ENCODE measurements at places on chromosomes 16 and 17. TPM values are rescaled to one million over a fixed set of nuclear protein-coding genes. Genes with fewer than 3 reads are reported as not detected.

- peaks cover 76% of the 10 kb centered on the region for H3K36me3 ChIP-seq
- no peaks in the 10 kb centered on the region for H3K27me3 ChIP-seq
- no peak overlapping the region for H3K27ac ChIP-seq
- H3K4me1 ChIP-seq, result peaks cover 26% of the 10 kb centered on the region
- DNase-seq, result no peak
- no peak overlapping the region for H3K4me3 ChIP-seq
Measured at GRCh38 chr17:40407460-40407859, 10.2 kb downstream of the TOP2A start.

GRCh38 chr17:12924614-12925013 is 93.2 kb downstream of the ELAC2 start:
- no peaks in the 10 kb centered on the region for H3K4me1 ChIP-seq
- no peak overlapping the region for H3K27ac ChIP-seq
- no peak for DNase-seq
- no peaks in the 10 kb centered on the region for H3K27me3 ChIP-seq

Gene ZP2
- not detected for total RNA-seq

DNA sequence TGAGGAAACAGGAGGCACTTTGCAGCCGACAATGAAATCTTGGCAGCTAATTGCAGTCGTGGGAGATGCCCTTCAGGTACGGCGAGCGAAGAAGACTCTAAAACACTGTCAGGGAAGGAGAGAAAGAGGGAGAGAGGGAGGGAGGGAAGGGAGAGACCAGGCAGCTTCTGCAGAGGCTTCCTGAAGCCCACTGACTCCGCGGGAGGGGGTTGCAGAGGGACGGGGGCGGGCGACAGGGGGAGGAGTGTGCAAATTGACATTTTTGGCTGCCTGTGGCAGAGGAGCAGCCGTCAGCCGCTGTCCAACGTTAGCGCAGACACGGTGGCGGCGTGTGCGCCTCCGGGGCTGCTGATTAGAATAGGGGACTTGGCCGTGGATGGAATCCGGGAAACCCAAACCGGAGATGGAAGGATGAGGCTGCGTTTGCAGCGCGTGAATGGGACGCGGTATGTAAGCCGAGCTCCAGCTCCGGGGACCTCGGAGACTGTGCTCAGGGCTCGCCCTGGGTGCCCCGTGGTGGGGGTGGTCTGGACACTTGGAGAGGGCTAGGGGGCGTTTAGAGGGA is 849.1 kb upstream of the RBFOX1 start:
- H3K27me3 ChIP-seq, result peaks cover 18% of the 10 kb centered on the region
- H3K4me3 ChIP-seq, result peak overlapping the region; percentile 57
- DNase-seq, result peak; percentile 68
- no peak overlapping the region for H3K27ac ChIP-seq

DNA sequence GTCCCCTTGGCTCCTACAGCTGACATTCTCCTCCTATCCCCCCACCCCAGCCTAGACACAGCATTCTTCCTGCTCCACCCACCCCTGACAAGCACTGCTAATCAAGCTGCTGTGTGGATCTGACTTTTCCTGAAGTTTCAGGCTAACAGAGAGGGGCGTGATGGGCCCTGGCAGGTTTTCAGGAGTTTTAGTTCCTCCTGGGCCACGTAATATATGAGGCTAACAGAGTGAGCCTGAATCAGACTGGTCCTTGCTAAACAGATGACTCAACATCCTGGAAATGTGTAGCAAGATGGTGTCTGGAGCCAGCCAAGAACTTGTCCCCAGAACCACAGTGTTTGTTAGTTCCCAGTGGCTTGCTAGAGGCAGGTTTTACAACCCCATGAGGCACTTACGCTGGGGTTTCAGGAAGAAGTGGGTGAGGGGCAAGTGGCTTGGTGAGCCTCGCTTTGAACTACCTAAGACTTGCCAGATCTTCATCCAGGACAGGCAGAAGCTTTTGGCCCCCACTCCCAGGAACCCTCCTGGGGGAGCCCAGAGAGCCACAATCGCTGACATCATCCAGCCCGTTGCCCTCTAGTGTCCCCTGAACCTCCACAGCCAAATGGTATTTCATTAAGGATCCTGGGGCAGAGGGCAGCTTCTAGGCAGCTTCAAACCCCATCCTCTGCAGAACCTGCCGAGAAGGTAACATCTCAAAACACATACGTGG is 15.9 kb downstream of the TMEM92 start:
- no peaks in the 10 kb centered on the region for H3K36me3 ChIP-seq
- no peak overlapping the region for H3K27ac ChIP-seq
- H3K27me3 ChIP-seq, result no peaks in the 10 kb centered on the region
- H3K4me1 ChIP-seq, result peaks cover 4% of the 10 kb centered on the region
- H3K4me3 ChIP-seq, result no peak overlapping the region
- DNase-seq, result no peak

Gene TPSAB1
- total RNA-seq, result not detected

- no peaks in the 10 kb centered on the region for H3K4me1 ChIP-seq
- H3K27me3 ChIP-seq, result no peaks in the 10 kb centered on the region
- no peak for DNase-seq
- no peaks in the 10 kb centered on the region for H3K36me3 ChIP-seq
- H3K4me3 ChIP-seq, result no peak overlapping the region
Measured at GRCh38 chr16:64679976-64680690, 441.7 kb downstream of the CDH11 start.

GRCh38 chr16:28607116-28607623 is 2.7 kb downstream of the SULT1A1 start:
- H3K27me3 ChIP-seq, result no peaks in the 10 kb centered on the region
- H3K4me1 ChIP-seq, result no peaks in the 10 kb centered on the region
- no peaks in the 10 kb centered on the region for H3K36me3 ChIP-seq
- no peak overlapping the region for H3K27ac ChIP-seq

Gene ZNF23
- total RNA-seq, result 8.8 TPM

Gene C17orf113
- 2.1 TPM for total RNA-seq

Gene NPIPA3
- 3.7 TPM for total RNA-seq

Gene ITGA2B
- total RNA-seq, result 13.3 TPM

- no peak overlapping the region for H3K27ac ChIP-seq
- no peaks in the 10 kb centered on the region for H3K36me3 ChIP-seq
- DNase-seq, result no peak
- H3K27me3 ChIP-seq, result peaks cover 24% of the 10 kb centered on the region
Measured at GRCh38 chr17:7038025-7038862, 2.4 kb downstream of the SLC16A13 start.

- peak; percentile 25 for DNase-seq
- H3K36me3 ChIP-seq, result no peaks in the 10 kb centered on the region
- no peak overlapping the region for H3K27ac ChIP-seq
- no peaks in the 10 kb centered on the region for H3K4me1 ChIP-seq
- no peak overlapping the region for H3K4me3 ChIP-seq
Measured at GRCh38 chr17:15134363-15134762, 130.8 kb downstream of the PMP22 start.

GRCh38 chr16:50802000-50802399 is 60.1 kb downstream of the CYLD start:
- H3K27me3 ChIP-seq, result no peaks in the 10 kb centered on the region
- DNase-seq, result no peak
- H3K4me1 ChIP-seq, result no peaks in the 10 kb centered on the region
- H3K4me3 ChIP-seq, result no peak overlapping the region

GRCh38 chr16:47366228-47366627 is 94.6 kb downstream of the ITFG1 start:
- peak overlapping the region; percentile 6 for H3K4me3 ChIP-seq
- peaks cover 22% of the 10 kb centered on the region for H3K4me1 ChIP-seq
- H3K27ac ChIP-seq, result no peak overlapping the region
- peaks cover 9% of the 10 kb centered on the region for H3K27me3 ChIP-seq

GRCh38 chr17:9684955-9685621 is 39.8 kb downstream of the USP43 start:
- H3K4me3 ChIP-seq, result no peak overlapping the region
- peaks cover 14% of the 10 kb centered on the region for H3K36me3 ChIP-seq
- no peak for DNase-seq

Gene DRC7
- total RNA-seq, result not detected

Gene TEX14
- total RNA-seq, result 0.78 TPM

DNA sequence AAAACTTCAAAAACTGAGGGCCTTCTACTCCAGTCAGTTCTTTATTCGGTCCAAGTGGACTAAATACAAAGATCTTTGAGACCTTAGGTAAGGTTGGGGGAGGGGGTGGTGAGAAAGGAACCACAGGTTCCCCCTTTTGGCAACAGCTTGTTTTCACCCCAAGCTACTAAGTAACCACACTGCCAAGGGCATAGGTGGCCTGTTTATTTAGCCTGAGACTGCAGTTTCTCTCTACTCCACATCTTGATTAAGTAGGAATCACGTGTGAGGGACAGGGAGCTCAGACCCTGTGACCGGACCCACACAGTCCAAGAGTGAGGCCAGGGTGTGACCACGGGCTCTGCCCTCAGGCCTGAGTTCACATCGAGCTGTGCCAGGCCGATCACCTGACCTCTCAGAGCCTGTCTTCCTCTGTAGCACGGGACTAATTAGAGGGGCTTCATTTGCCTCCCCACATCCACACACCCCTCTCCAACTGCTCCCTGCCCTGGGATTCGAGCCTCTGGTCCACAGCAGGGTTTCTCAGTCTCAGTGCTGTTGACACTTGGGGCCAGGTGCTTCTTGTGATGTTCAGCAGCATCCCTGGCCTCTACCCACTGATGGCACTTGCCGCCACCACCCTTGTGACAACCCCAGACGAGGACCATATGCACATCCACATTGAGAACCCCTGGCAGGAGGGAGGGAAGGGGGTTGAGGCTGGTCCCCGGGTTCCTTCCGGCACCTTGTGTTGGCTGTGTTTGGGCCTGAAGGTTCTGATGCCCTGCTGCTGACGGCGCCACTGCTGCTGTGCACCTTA is 17.8 kb downstream of the ST6GALNAC2 start:
- H3K36me3 ChIP-seq, result peaks cover 18% of the 10 kb centered on the region
- H3K4me1 ChIP-seq, result peaks cover 31% of the 10 kb centered on the region
- 0 out of 2 replicates have a peak overlapping the region, but pooled peaks have one; percentile 26 for H3K4me3 ChIP-seq
- no peaks in the 10 kb centered on the region for H3K27me3 ChIP-seq
- peak overlapping the region; percentile 86 for H3K27ac ChIP-seq
- DNase-seq, result peak; percentile 53

Gene GDE1
- 60.1 TPM for total RNA-seq
